ENCODE measurements at places on chromosomes 4 and X.

DNA sequence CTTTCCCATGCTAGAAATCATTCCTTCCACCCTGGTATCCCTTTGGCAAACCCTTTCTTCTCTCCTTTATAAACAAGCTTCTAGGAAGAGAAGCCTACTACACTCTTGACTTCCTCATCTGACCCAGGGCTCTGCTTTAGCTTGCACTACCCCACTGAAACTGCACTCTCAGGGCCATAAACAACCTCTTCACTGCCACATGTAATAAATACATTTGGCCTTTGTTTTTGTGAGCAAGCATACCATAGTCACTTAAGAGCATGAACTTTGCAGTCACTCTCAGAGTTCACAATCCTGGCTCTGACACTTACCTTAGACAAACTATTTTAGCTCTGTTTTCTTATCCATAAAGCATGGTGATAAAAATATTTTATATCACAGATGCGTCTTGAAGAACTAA is 50.7 kb upstream of the USP38 start:
- no peak for DNase-seq

- DNase-seq = no peak
Observed at GRCh38 chrX:70478526-70479245, 34.1 kb downstream of the DLG3 start.

DNA sequence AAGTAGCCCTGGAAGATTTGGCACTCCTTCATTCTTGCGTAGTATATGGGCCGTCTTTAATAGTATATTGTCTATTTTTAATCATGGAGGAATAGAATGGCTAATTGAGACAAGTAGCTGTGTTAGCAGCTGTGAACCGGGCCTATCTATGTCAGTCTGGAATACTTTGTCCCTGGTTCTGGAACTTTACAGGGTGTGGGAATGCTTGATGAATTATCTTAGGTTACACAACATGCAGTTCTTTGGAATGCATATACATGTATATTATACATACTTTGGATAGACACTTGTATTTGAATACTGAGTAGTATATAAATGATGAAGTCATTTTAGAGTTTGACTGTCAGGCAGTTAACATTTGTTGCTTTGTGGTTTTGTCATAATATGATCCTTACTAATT is 37.4 kb downstream of the PDLIM5 start:
- DNase-seq = no peak

GRCh38 chr4:137661693-137662092 is 129.4 kb upstream of the PCDH18 start:
- DNase-seq = no peak

Data from activated CD4-positive, alpha-beta memory T cell treated with anti-CD3 and anti-CD28 coated beads for 36 hours (primary cell).